ENCODE measurements at places on chromosomes 16 and 17. TPM values are rescaled to one million over a fixed set of nuclear protein-coding genes. Genes with fewer than 3 reads are reported as not detected.

Gene TSPAN10
- total RNA-seq = 0.59 TPM

Gene CACNA1H
- total RNA-seq = 0.59 TPM

Gene SLFN14
- not detected for total RNA-seq

Gene PRM2
- total RNA-seq = not detected

Gene SLC12A3
- not detected for total RNA-seq

Gene SOCS1
- 10.6 TPM for total RNA-seq

Gene VMO1
- total RNA-seq = 0.50 TPM

Gene CCL16
- not detected for total RNA-seq

Gene RGS11
- total RNA-seq = 0.17 TPM

Gene LMF1
- 15.1 TPM for total RNA-seq
